ENCODE measurements at places on chromosomes 3 and 15.

DNA sequence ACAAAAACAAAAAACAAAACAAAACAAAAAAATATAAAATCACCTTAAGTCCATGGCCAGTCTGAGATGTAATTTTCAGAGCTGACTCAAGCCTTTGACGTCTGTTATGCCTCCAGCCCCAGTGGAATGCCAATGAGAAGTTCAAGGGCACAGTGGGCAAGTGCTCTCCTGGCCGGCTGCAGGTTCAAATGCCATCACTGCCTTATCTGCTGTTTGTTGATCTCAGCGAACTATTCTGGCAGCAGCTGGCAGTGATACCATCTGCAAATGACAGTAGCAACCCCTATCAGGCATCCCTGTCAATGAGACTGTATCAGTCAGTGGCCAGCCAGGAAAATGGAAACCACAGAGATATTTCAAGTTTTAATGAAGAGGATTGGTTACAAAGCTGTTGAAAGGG, 10.8 kb upstream of the PDE8A start:
- no peak for DNase-seq

DNA sequence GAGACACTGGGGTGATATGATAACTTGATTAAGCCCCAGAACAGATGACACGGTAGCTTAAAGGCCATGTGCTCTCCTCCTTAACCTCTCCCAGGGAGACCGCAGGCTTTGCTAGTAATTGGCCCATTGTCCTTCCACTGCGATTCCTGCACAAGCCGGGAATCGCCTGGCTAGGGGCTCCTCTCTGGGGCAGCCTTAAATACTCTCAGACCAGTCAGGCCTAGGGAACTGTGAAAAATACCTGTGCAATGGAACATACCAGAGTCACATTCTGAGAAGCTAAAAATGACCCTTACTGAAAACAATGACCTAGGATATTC, 56.3 kb downstream of the CPN2 start:
- no peak for DNase-seq

DNA sequence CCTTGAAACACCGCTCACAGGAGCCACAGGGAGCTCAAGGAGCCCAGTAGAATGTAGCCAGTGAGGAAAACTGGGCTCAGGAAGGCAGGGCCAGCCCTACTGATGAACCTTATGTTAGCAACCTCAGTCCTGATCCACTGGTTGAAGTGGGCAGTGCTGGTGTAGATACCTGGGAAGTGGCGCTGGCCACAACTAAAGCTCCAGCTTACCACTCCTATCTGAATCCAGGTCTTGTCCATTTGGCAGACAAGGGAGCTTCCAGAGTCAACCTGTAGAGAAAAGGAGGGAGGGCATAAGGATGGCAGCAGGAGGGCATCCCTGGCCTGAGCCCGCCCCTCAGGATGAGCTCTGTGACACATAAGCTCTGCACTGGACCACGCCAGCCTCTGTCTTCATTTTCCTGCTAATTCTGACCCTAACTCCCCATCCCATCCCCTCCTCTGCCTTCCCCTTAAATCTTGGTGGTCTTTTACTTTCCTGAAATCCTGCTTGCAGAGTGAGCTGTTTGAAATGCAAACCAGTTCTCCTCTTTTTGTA, 2.1 kb upstream of the PRSS50 start:
- DNase-seq = no peak

GRCh38 chr3:138916824-138917223, 30.1 kb downstream of the FOXL2 start:
- DNase-seq = no peak

- DNase-seq = no peak
Observed at GRCh38 chr3:133191818-133192217, 153.6 kb downstream of the TMEM108 start.

- DNase-seq = no peak
Observed at GRCh38 chr3:185629554-185630181, 43.6 kb downstream of the SENP2 start.

- DNase-seq = no peak
Observed at GRCh38 chr3:23566499-23566898, 239.3 kb upstream of the UBE2E1 start.

GRCh38 chr15:49923671-49924070, 195.4 kb downstream of the ATP8B4 start:
- DNase-seq = no peak

GRCh38 chr3:126835472-126836219, 131.6 kb downstream of the CHCHD6 start:
- DNase-seq = no peak

GRCh38 chr15:101619615-101619865, 32.6 kb downstream of the TM2D3 start:
- no peak for DNase-seq

DNA sequence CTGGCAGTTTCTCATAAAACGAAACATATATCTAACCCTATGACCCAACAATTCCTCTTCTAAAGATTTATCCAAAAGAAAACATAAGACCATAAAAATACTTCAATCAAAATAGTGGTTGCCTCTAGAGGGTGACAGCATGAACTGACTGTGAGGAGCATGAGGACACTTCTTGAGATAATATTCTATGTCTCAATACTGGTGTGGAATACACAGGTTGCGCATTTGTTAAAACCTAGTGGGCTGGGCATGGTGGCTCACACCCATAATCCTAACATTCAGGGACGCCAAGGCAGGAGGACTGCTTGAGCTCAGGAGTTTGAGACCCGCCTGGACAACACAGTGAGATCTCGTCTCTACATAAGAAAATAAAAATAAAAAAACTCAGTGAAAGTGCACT, 57.3 kb downstream of the HERC1 start:
- DNase-seq = no peak

GRCh38 chr3:157220883-157221282, 60.9 kb upstream of the CCNL1 start:
- no peak for DNase-seq

DNA sequence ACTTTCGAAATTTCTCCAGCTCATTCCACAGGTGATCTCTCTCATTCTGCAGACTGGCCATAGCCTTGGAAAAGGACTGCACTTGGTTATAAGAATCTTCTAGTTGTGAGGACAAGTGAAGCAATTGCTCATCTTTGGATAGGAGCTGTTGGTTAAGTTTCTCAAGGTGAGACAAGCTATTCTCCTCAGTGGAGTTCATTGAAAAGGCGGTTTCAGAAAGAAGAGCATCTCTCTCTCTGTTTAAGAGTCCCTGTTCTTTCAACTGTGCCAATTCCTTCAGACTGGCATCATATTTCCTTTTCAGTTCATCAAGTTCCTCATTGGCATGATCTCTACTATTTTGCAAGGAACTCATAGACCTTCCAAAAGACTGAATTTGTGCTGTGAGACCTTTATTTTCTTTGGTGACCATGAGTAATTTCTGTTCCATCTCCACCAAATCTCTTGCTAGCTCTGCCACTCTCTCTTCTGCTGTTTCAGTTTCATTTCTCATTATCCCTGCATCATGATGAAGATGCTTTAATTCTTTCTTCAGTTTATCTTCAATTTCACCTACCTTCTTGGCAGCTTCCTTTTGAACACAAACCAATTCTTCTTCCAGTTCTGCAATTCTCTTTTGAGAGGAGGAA, 30.2 kb upstream of the HCLS1 start:
- DNase-seq = no peak

DNA sequence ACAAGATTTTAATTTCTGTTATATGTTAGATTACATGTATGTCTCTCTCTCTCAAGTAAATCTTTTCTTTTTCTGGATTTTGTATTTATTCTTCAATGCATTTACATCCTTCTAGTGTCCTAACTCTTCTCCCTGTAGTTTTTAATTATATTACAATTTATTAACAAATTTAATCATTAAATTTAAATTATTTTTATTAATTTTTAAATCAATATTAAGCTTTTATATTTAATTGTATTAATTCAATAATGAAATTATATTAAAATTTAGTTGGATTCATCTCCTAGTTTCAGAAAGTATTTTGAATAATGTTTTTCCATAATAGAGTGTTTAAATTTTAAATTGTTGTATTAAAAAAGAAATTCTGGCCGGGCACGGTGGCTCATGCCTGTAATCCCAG, 29.8 kb downstream of the MLF1 start:
- DNase-seq = no peak

DNA sequence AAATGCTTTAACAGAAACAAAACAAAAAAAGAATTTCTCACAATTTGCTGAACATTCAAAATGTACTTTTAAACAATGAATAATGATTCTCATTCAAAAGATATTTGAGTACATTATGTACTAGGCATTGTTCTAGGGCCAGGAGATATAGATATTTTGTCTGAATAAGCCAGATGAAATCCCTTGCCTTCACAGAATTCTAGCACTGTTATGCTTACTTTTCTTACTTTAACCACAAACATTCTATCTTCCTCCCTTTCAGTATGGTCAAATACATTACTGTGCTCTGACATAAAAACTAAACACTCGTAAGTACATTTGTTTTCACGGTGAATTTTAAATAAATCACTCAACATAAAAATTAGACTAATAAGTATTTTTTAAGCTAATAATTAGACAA, 116.7 kb downstream of the ADAM10 start:
- DNase-seq = no peak

GRCh38 chr3:13022348-13023234, 50.6 kb downstream of the IQSEC1 start:
- DNase-seq = no peak

GRCh38 chr3:197720694-197721093, 16.0 kb downstream of the RUBCN start:
- no peak for DNase-seq

DNA sequence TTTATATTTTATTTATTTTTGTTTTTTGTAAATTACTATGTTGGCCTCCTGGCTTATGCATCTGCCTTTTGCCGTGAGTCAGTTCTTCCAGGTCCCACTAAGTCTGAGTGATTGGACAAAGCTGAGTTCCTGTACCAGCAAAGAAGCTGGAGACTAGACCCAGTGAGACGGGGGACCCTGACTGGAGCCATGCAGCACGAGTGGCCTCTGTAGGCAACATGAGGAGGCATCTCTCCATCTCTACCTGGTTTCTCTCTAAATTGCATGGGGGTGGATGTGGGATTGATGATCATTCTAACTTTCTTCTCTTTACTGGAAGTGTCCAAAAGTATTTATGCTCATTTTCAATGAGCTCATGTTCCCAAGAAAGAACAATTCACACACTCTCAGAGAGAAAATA, 155.3 kb upstream of the MRPL3 start:
- DNase-seq = no peak

DNA sequence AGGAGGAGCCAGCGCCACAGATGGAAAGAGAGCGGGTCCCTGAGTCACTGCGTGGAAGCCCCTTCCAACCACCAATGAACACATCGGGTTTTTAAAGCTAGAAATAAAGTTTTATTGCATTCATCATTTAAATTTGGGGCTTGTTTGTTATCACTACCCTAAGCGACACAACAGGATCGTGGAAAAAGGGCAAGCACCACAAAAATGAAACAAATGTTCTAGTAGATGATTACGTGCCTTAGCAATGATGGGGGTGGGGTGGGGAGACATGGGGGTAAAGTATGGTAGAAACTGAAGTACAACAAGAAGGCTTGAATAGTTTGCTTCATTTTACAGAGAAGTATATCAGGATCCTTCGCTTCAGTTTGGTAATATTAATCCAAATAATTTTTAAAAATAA, 221.6 kb upstream of the ATP10A start:
- DNase-seq = no peak

- DNase-seq = no peak
Observed at GRCh38 chr3:104514776-104515175, 851.9 kb upstream of the ALCAM start.

- no peak for DNase-seq
Observed at GRCh38 chr3:20752416-20752815, 566.4 kb upstream of the SGO1 start.

GRCh38 chr15:29986946-29987345, 95.8 kb upstream of the GOLGA8J start:
- no peak for DNase-seq

DNA sequence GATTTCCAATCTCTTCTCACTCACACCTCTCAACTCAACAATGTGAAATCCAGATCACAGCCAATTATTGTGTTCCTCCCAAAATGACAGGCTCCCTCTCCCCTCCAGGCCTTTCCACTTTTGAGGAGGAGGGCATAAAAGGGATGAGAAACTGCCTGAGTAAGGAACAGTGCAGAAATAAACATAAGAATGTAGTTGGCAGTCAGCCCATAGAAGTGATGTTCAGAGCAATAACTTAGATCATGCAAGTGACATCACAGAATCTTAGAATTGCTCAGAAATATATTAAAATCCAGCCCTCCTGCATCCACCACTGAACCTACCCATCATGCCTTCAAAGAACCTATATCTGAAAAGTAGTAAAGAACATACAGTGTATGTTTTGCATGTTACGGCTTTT, 299.4 kb upstream of the GADL1 start:
- DNase-seq = no peak

GRCh38 chr3:52532517-52532837, 1.2 kb downstream of the NT5DC2 start:
- no peak for DNase-seq

DNA sequence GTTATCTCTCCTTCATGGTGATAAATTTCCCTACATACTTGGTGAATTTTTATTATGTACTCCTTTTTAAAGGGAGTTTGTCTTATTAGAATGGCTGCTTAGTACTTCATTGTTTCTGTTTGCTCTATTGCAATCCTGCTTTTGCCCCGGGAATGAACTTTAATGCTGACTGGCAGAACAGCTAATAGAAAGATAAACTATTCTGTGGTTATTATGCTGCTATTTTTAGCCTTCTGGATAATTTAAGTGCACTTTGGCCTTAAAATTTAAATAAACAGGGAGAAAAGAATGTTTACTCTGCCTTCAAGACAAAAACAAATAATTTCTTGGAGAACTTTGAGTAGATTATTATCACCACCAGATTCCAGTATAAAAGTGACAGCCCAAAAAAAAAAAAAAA, 413.8 kb upstream of the CCDC54 start:
- no peak for DNase-seq

DNA sequence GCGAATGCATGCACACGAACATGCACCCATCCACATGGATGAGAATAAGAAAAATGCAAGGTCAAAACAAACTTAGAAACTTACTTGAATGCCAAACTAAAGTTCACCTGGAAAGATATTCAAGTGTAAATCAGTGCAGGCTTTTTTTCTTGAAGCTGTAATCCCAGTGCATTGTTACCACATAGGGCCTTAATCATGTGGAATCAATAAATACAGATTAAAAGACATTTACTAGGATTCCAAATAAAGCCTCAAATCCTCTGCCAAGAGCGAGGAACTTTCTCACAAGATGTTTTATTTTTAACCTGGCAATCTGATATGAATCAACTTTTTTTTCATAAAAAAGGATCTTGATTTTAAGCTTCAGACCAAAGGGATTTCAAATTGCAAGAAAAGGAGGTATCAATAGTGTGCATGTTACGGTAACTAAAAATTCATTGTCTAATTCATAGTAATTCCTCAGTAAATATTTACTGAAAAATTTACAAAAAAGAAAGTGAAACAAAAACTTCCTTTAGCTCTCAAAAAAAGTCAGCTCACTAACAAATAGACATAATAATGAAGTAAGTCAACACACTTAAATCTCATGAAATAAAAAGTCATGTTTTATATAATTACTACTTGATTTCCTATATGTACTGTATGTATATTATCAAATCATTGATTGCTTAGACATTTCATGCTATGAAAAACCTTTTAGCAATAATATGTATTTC, 978.6 kb downstream of the PLOD2 start:
- no peak for DNase-seq

- DNase-seq = no peak
Observed at GRCh38 chr15:94877833-94878232, 646.5 kb downstream of the MCTP2 start.
